ENCODE measurements at places on chromosomes 7 and 10. TPM values are rescaled to one million over a fixed set of nuclear protein-coding genes. Genes with fewer than 3 reads are reported as not detected.

DNA sequence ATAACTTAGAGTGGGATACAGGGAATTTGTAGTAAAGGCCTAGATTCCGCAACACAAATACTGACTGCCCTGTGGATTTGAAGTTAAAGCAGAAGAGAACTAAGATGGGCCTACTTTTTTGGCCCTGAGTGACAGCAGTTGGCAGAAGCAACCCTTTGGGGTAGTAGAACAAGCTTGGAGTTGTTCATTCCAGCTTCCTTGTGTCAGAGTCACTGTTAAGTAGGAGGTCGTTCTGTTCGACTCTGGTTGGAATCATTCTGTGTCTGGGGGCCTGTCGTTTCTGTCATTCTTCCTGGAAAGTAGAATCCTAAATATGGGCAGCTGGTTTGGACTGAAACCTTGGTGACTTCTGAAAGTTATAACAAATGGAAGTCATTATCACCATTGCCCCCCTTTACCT is 865.9 kb downstream of the LRMDA start:
- DNase-seq, result no peak

- no peak for DNase-seq
These were observed 39.0 kb downstream of the POR start for GRCh38 chr7:75953931-75954330.

DNA sequence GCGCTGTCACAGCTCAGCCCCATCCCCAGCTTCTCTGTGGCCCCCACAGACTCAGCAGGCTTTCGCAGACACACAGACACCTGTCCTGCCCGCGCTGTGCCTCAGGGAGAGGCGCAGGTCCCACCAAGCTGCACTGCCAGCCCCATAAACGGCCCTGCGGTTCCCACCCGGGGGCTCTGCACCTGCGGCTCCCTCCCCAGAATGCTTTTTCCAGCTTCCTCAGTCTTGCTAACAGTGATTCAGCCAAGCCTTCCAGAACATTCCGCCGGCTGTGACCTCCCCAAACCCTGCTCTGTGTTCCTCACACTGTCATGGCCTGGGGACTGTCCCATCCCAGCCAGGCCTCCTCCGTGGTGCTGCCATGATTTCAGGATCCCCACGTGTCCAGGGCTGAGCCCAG is 27.8 kb upstream of the TNRC18 start:
- no peak for DNase-seq

GRCh38 chr7:95753440-95753839 is 18.9 kb upstream of the DYNC1I1 start:
- no peak for DNase-seq

HOXA6 gene
- 43.7 TPM for total RNA-seq

DNA sequence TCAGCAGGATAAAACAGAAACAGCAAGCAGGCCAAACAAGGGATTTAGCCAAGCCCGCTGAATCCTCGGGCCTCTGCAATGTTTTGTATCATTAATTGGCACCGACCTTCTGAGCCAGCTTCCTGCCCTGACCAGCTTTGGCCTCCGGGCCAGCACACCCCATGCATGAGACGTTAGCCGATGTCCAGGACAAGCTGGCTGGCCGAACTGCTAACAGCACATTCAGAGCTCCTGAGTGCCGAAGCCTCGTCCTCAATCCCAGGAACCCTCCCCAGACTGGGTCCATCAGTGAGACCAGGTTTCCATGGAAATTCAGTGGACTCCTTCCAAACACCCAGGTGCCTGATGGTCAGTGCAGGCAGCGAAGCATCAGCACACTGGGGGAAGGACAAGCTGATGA is 134.3 kb upstream of the PFKP start:
- DNase-seq, result no peak

GRCh38 chr10:73865459-73866442 is 8.6 kb downstream of the CAMK2G start:
- DNase-seq, result no peak

GRCh38 chr7:100568896-100569844 is 4.5 kb downstream of the SAP25 start:
- no peak for DNase-seq

HOXA9 gene
- 13.2 TPM for total RNA-seq

DNA sequence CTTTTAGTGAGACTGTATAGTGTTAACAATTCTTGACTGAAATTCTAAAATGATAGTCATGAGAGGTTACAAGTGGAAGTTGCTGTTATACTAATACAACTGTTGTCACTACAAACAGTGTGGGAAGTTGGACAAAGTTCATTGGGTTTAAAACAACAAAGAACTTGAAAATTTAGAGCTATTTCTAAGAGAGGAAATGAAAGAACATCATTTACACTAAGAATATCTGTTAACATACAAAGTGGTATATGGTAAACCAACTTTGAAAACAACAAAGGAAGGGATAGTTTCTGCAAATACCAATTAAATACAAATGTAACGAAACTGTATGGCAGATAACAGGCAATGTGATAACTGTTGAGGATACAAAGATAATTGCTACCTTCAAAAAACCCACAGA is 11.6 kb downstream of the MTPN start:
- no peak for DNase-seq

DNA sequence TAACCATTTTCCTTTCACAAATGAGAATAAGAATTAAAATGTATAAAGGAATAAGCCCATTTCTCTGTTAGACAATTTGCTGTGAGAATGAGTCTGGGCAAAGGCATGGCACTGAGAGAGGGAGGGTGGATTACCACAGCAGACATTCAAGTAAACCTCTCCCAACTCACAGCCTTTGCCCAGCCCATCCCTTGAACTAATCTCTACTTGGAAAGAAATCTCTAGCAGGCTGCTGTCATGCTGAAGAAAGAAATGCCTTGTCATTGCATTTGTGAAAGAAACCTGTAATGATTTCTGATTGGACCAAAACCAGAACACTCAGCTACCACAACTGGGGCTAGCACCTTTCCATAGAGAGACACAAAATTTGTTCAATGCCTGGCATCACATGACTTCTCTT is 39.2 kb downstream of the CH25H start:
- DNase-seq, result no peak

DNA sequence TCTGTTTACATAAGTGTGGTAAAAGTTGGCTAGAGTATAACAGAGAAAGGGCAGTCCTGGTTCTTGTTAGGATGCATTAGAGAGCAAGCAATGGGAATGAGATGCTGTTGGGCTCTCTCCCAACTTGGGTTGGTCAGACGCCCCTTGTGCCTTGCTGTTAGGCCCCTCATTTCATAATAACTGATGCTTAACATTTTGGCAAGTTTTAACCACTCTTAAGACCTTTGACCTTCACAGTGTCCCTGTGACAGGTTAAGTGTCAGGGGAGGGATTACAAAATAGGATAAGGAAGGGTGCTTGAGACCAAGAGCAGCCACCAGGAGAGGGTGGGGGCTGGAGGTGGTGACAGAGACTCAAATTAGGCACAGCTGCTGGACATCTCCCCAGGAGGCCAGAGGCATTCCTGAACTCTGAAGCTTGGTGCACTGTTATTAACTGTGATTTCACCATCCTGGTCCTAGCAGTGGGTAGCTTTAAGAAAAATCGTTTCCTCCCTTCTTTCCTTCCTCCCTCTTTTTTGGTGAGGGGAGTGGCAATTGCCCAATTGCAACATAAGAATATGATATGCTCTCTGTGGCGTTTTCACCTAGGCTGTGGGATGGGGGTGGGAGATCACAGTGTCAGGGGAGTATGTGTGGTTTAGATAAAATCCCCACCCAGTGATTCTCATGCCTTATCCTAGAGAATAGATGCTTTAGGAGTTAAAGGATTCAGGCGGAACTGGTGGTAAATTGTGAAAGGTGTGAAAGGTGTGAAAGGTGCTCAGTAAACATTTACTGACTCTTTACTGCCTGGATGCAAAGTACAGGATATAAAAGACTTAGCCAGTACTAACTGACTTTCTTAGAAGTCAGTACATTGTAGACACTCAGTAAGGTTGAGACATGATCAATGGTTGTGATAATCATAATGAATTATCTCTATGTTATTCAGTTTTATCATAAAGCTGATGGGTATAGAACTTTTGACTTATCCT is 270.5 kb downstream of the BICC1 start:
- DNase-seq, result no peak

DNA sequence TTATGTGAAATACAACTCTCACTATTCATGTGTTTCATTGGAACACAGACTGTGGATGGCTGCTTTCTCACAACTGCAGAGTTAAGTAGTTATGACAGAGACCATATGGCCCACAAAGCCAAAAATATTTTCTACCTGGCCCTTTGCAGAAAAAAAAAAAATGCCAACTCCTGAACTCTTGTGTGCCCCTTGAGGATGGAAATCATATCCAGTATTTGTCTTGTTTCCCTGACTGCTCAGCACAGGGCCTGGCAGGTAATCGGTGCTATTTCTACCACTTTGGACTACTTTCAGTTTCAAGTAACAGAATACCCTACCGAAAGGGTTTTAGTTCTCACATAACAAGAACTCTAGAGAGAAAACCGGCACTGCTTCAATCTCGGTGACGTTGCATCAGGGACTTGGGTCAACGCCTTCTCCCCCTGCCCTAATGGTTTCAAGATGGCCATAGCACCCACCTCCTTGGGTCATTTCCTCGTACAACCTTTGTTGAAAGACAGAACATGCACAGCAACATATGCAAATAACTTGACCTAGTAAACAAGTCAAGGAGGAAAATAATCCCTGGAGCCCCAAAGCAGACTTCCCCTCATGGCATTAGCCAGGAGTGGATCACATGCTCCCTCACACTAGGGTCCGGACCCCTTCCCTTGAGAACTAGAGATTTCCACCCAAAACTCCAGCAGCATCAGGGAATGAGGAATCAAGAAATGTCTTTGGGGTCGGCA is 11.8 kb upstream of the GPNMB start:
- DNase-seq, result no peak

TMEM213 gene
- total RNA-seq, result not detected

- DNase-seq, result no peak
These were observed 14.9 kb downstream of the TNRC18 start for GRCh38 chr7:5408777-5409176.

DNA sequence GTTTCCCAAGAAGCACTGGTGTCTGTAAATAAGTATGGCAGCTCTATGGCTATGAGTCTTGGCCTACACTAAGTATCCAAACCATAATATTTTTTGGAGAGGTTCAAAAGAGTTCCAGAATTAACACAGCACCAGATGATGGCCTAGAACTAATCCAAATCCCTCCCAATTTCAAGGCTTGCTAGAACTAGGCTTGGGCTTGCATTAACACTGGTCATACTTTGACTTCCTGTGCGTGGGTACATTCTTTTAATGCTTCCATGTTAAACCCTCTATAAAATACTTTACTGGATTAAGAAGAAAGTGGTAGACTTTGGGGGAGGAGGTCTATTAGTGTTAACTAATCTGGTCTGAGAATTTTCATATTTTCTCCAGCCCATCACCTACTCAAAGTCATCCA is 3.1 kb downstream of the AASS start:
- DNase-seq, result no peak

FFAR4 gene
- not detected for total RNA-seq

SMKR1 gene
- total RNA-seq, result 2.5 TPM

VWA2 gene
- 14.4 TPM for total RNA-seq

CC2D2B gene
- total RNA-seq, result 0.78 TPM

DNA sequence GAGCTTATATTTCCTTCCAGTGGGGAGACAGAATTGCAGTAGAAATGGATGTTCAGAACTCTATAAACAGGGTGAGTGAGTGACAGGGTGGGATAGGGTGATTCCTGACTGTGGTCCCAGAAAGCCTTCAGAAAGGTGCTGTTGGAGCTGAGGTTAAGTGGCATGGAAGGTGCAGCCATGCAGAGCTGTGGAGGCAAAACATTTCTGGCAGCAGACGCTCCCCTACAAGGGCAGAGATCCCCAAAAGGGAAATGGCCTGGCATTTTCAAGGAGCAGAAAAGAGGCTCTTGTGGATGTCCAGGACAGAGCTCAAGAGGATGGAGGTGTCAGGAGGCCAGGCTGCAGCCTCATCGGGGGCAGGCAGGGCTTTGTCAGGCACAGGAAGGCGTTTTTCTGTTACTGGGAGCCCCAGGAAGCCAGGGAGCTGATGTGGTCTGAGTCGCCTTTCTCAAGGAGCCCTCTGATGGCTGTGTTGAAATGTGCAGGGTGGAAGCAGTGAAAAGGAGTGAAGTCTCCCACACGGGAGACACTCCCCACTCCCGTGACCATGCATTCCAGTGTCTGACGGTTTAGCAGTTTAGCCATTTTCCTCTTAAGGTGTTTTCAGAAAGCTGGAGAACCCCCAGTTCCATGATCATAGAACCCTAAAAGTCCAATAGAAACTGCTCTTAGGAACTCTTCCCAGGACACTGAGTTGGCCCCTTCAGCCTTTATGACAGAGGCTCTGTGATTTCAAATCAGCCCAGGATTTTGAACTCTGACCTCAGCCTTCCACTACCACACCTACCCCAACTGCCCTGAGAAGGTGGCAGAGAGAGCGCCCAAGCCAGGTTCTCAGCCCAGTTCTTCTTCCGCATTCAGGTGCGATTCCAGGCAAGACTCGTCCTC is 96.2 kb downstream of the C10orf105 start:
- DNase-seq, result no peak

DNA sequence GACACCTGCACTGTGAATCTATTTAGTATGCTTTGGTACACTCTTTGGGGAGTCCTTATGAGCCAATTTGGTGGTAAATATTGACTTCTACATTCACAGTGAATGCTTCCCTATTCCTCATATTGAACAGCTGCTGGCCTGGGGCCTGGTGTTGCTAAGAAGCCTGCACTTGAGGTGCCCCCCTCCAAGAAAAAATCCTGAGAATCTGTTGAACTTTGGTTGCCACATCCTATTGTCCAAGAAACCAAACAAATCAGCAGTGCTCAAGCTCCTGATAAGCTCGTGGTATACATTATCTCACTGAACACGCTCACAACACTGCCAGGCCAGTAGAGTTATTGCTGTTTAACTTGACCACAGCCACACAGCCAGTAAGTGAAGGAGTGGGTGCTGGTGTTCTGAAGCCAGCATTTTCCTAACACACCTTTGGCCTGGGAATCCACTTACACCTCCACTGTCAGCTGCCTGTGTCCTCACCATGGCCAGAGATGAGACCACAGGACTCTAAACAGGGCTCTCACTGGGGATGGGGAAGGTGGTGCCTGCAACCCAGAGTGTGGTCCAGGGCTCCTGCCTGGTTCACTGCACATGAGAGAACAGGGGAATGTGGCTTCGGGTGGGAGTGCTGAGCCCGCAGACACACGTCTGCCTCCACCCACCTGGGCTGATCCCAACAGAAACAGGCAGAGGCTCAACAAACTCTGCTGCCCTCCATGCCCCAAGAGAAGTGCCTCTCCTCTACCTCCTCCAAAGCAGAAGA is 6.7 kb downstream of the DDC start:
- DNase-seq, result no peak

MINPP1 gene
- total RNA-seq, result 23.2 TPM

DNA sequence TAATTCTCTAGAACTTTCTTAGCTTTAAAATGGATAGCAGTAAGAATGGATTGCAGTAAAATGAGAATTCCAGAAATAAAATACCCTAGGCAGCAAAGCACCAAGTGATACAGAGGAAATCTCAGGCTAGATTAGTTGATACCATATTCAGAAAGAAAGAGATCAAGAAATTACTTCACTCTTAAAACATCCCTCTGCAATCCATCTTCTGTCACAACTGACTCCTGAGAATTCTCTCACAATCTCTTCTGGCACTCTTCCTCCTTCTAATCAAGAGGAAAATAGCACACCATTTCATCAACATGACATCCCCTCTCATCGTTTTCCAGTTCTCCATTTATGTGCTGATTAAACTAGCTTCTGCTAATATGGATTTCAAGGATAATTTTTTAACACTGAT is 42.2 kb upstream of the LAMB1 start:
- DNase-seq, result no peak

Measured in mesothelial cell of epicardium (in vitro differentiated cells).